GM03348 (cell line): ENCODE measurements at places on chromosomes 13 and 19.
A peak's percentile ranks its signal among the peaks of the same experiment; 100 is the strongest.

GRCh38 chr13:54445453-54445852 is 1416.8 kb downstream of the OLFM4 start:
- DNase-seq = no peak

GRCh38 chr19:483332-484072 is 12.8 kb upstream of the MADCAM1 start:
- no peak for DNase-seq

GRCh38 chr19:7348587-7349230 is at the start of gene ARHGEF18:
Gene ARHGEF18, plus strand, starts transcription at chr19:7348937. Its CDS starts 13,954 bp downstream, at chr19:7362891.
- no peak for DNase-seq

- peak; percentile 53 for DNase-seq
Measured at GRCh38 chr13:94079876-94080275, 399.6 kb downstream of the DCT start.

DNA sequence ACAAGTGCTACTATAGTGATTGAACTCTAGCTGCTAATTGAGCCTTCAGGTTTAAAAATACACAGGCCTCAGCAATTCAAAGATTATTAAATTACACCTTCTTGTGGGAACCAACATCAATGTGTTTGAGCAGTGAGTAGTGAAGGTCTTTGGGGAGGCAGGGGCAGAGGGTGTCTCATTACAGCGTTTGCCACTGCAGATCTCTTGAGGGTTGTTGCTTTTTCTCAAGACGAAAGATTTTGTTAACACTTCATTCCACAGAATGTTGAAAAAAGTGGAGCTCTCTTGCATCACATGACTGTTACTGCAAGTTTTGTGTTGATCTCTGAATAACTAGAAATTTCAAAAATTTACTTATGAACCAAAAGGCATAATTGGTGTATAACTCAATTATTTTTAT is 253.6 kb downstream of the ATP8A2 start:
- DNase-seq = no peak
